ENCODE measurements at places on chromosomes 5 and 9.

DNA sequence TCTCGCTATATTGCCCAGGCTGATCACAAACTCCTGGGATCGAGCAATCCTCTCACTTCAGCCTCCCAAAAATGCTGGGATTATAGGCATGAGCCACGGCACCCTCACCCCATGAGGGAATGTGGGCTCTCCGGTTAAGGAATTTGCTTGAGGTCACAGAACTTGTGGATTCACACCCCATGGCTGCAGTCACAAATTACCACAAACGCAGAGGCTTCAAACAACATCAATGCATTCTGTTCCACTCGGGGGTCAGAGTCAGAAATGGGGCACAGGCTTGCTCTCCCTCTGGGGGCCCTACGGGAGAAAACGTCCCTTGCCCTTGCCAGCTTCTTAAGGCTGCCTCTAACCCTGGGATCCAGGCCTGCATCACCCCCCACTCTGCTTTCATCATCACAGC, 12.2 kb upstream of the SPINK4 start:
- DNase-seq: no peak

GRCh38 chr9:129826344-129826743, 2.4 kb upstream of the TOR1A start:
- DNase-seq: no peak

DNA sequence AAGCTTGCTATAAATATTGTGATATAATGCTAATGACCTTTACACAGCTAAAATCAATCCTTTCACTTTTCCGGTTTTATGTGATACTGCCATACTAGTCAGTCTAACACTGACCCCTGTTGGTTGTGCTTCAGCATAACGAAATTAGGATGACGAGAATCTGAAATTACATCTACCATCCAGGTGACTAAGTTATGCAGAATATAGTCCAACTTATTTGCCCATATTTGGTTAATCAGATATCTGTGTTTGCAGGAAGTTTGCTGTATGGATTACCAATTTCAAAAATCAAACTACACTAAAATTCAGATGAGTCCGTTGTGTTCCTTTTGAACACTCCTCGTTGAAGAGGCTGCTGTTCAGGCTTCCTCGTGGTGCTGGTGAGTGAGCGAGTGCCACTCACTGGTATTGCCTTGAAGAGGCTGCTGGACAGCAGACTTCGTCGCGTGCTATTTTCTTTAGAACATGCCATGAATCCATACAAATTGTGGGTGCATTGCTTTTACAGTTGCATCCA, 32.5 kb downstream of the TENT4A start:
- peak; percentile 23 for DNase-seq

DNA sequence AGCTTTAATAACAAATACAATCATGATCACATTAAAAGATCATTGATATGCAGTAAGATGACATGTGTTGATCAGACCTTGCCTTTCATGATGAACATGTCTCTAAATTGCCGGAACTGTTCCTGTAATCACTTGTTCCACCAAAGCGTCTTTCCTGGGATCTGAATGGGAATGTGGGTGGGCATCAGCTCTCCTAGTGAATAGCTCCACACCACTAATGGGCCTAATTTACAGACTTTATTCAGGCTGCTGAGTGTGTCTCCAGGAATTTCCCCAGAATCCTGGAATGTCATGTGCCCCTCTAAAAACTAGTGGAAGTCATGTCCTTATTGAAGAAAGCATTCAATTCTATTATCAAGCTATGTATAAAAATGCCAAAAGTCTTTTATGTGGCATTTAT, 765.1 kb upstream of the CTNND2 start:
- no peak for DNase-seq

- DNase-seq: no peak
Measured at GRCh38 chr9:131817627-131818026, 77.8 kb upstream of the RAPGEF1 start.

GRCh38 chr5:102561894-102562760, 63.3 kb upstream of the SLCO6A1 start:
- no peak for DNase-seq

DNA sequence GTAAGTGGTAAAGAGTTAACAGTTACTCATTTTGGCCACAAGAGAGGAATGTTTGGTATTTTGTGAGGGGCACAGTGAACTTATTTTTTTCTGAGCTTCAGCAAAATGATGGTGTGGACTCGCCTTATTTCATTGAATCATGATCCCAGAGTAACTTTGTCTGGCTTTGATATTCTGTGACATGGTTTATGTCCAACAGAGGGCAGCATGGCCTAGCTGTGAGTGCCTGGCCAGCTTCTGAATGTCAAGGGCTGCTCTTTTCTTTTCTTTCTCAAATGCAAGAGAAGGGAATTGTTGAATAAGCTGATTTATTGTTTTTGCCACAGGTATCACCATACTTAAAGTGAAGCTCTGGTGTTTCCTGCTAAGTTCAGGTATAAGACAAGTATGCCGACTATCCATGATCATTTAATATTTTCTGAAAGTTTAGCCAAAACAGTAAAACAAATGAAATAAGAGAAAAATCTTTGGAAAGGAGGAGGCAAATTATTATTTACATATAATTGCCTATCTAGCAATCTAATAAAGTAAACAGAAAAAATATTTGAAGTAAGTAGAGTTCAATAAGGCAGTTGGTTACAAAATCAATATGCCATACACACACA, 31.7 kb downstream of the MRPL22 start:
- peak; percentile 5 for DNase-seq

Measured in amniotic stem cell (primary cell).